ENCODE measurements at places on chromosomes 1 and 21.

DNA sequence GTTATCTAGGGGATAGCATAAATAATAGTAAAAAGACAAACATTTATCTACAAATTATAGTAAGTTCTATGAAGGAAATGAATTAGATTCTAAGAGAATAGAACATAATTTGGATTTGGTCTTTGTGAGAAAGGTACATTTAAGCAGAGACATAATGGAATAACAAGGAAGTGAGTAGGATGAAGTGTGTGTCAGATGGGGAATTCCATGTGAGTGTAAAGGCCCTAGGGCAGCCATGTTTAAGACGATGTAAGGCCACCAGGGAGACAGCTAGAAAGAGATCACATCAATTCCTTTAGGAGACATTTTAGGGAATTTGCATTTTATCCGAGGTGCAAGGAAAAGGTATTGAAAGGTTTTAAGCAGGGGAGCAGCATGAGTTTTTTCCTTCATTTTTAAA is 33.8 kb upstream of the ELAVL4 start:
- no peak for DNase-seq

DNA sequence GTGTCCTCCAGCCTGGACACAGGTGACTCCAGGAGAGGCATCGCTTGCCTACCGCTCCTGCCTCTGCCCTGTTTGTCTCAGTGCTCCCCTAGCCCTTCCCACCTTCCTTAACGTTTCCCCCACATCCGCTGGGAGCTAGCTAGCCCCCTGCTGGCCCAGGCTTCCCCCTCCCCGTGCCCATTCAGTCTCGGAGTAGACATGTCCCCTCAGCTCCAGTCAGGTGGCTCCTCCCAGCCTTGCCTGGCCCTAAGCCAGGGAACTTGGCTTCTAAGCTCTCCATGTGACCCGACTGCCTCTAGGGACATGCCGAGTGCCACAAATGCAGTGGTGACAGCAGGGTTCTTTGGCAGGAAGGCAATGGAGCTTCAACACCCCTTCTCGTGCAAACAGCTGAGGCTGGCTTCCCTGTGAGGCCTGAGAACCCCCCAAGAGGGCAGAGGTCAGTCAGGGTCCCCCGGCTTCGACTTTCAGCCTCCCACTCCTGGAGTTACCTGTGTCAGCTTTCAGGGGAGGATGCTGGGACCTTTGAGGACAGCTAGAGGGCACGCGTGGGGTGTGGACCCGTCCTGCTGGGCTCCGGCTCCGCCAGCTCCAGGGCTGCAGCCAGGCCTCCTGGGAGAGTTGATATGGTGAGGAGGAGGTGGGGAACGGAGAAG is 16.2 kb downstream of the DRAXIN start:
- DNase-seq, result no peak

- no peak for DNase-seq
Measured at GRCh38 chr1:107941531-107941930, 23.4 kb downstream of the VAV3 start.

- DNase-seq, result no peak
Measured at GRCh38 chr1:224529844-224530243, 86.3 kb upstream of the CNIH3 start.

DNA sequence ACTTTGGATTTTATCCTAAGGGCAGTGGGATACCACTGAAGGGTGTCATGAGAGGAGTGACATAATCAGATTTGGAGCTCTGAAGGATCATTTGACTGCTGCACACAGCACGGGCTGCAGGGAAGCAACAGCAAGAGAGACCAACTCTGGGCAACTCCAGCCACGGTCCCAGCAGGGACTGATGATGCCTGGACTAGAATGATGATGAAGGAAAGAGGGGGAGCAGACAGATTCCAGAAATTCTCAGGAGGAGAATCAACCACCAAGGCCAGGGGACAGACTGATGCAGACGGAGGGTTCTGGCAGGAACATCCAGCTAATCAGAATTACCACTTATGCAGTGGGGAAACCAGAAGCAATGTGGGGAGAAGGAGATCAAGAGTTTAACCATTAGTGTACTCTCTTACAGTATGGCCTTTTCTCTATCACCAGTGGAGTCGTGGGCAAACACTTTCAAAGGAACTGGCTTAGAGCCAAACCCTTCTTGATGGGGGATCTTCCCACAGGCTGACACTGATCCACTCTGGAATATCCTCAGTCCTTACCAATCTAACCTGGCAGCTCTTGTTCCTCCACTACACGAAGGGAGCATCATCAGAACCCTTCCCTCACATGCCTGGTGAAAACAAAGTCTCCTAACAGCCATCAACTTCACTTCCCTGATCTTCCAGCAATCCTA is 3.3 kb downstream of the URB1 start:
- DNase-seq, result no peak

DNA sequence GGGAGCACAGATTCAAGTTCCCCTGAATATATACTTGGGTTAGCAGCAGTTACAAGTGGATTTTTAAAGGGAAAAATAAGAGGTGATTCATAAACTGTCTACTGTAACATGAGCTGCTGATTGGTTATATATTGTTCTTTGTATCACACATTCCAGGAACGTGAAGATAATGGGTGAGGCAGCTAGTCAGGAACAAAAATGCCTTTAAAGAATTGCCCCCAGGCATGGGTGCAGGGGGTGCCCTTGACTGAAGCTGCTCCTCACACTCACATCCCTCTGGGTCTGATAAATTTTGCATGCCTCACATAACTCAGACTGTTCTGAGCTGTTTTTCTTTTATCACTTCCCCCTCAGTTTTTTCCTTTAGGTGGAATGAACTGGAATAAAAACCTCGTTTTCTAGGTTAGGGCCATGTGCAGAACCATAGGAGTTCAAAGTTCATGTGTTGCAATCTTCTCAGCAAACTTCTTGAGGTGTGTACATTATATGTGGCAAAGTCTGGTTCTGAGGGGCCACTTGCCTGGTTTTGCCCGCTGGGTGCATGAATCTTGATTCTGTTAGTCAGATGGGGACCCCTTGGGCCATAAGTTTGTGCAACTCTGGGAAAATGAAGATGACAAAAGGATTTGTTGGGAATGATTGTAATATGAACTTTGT is 21.1 kb downstream of the TBX19 start:
- DNase-seq, result no peak

Data from stimulated activated CD8-positive, alpha-beta memory T cell treated with anti-CD3 and anti-CD28 coated beads, Interleukin-4, amount 100 ng/mL, for 1 hour (primary cell).